GM12892 (cell line): ENCODE measurements at places on chromosomes 12 and 14.

- DNase-seq: no peak
These were observed 17.0 kb downstream of the PPP1R1A start for GRCh38 chr12:54571193-54572188.

- DNase-seq: no peak
These were observed 103.1 kb downstream of the UNC79 start for GRCh38 chr14:93533842-93534241.

GRCh38 chr12:49971141-49971540 is 1.6 kb upstream of the AQP6 start:
- no peak for DNase-seq

DNA sequence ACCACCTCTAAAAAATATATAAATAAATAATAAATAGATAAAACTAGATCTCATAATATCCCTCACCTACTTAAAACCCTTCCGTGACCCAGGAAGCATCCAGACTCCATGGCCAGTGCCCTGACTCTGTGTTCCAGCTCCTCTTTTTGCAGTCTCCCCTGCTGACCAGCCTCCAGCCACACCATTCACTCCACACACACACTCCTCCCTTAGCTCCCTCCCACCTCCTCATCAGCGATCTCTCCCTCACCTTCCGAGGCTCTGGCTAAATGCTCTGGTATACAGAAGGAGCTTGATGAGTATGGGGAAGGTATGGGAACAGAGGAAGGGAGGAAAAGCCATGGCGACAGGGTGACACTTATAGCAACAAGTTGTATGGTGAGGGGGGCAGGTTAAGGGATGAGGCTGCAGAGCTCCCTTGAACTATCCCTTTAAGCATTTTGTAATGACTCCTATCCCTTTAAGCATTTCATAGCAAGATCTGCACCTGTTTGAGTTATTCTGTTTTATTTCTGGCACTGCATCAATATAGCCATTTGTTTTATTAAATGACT is 26.1 kb upstream of the EIF4B start:
- DNase-seq: no peak

DNA sequence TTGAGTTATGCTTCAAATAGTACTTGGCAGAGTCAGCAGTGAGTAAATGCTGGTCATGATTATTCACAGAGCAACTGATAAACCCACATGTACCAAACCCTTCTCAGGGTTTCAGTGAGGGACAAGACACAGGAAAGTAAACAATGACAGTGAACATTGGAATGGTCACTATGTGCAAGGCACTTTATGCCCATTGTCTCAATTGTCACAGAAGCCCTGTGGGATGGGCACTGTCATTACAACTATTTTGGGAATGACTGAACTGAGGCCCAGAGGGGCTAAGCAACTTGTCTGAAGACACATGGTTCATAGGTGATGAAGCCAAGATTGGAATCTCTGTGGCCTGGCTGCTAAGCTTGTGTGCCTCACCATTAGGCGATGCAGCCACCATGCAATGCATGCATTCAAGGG is 238.5 kb downstream of the RBM19 start:
- DNase-seq: no peak

DNA sequence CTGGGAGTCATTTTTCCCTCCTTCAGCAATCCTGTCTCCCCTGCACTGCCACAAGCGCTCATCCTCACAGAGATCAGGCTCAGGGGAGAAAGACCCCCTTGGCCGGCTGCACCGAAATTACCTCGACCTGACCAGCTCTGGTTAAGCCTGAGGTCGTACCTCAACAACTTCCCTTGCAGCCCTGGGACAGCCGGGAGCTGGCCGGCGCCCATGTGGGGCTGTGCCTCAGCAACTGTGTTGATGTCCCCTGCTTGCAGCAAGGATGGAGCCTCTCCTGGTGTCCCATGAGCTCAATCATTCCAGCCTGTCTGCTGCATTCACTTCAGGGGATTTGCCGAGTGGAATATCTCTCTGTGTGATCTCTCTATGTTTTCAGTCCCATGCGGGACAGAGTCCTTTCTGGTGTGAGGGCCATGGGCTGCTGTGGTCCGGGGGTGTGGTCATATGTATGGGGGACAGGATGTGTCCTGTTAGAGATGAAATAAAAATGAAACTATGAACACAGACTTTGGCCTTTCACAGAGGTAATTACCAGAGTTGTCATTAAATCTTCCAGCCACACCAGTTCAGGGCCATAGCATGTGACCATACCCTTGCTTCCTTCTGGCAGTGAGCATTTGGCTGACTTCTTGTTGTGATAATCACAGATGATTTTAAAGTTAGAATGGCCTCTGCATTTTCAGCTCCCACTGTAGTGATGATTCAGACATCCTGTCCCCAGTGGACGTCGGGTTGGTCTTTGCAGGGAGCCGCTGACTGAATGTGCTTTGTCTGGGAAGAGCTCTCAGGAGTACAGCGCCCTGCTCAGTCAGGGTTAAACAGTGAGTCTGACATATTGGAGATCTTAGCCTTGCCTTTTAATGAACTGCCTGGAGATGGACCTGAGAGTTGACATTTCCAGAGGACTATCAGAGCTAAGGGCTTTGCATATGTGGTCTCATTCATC is 405.9 kb downstream of the AACS start:
- DNase-seq: no peak

DNA sequence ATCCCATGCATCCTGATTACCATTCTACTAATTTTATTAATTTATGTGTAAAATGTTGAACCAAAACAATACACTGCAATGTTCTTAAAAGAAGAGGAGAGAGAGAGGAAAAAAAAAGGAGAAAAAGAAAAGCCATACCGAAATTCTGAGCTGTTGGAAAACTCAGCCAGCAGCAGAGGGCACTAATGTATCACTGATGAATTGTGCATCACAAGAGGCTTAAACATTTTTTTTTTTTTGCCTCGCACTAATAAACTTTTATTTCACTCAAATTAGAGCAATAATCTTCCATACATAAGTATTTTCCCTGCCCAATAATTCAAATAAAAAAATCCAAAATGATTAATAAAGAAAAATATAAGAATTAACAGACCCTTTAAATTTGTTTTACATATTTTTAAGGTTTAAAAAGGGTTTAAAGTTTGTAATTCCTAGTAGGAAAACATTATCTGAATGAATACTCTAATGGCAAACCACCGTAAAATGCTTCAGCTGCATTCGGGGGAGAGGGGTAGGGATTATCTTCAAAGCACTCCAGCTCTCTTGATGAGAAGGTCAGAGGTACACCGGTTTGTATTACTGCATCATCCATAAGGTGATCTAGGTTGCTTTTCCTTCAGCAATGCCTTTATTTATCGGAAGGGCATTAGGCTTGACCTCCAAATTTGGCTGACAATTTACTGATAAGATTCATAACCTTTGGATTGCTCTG is 41.9 kb downstream of the ATP23 start:
- no peak for DNase-seq

- DNase-seq: peak; percentile 13
These were observed 114.5 kb downstream of the RAD51B start for GRCh38 chr14:67934087-67934486.

DNA sequence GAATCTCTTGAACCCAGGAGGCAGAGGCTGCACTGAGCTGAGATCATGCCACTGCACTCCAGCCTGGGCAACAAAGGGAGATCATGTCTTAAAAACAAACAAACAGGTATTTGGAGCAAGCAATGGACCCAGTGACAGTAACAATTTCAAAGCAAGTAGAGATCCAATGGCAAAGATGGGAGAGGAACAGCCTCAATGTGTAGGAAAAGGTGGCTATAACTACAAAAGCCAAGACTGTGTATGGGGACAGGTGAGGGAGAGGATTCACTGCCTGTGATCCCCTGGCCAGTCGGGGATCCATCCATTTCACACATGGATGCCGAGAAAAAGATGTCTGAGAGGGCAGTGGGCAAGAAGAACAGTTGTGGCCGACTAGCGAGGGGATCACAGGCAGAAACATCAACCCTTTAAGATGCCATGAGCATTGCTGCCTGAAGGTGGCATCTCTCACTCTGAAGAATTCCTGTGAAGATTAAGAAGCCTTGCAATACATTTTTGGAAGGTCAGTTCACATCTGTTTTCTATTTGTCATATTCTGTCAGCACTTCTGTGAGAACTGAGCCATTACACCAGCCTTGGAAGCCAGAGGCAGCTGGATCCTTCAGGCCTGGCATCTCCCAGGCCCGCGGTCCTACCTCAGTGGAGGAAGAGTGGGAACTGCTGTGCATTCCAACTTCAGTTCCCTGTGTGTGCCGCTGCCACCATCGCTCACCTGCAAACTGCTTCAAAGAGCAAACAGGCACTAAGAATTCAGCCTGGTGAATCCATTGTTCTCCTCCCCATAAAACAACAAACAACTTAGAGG is 54.5 kb upstream of the FRS2 start:
- no peak for DNase-seq

DNA sequence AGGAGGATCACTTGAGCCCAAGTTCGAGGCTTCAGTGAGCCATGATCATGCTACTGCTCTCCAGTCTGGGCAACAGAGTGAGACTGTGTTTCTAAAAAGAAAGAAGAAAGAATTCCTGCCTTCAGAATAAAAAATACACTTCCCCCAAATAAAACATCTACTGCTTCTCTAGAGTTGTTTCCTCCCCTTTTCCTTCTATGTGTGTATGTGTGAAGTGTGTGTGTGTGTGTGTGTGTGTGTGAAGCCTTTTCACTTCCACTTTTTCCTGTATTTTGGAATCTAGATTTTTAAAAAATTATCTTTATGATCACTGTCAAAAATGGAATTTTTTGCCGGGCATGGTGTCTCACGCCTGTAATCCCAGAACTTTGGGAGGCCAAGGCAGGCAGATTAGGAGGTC is 12.6 kb upstream of the SNX6 start:
- DNase-seq: no peak

GRCh38 chr14:35509846-35510245 is 24.1 kb upstream of the INSM2 start:
- no peak for DNase-seq

GRCh38 chr12:104546575-104546974 is 89.8 kb downstream of the CHST11 start:
- DNase-seq: no peak

DNA sequence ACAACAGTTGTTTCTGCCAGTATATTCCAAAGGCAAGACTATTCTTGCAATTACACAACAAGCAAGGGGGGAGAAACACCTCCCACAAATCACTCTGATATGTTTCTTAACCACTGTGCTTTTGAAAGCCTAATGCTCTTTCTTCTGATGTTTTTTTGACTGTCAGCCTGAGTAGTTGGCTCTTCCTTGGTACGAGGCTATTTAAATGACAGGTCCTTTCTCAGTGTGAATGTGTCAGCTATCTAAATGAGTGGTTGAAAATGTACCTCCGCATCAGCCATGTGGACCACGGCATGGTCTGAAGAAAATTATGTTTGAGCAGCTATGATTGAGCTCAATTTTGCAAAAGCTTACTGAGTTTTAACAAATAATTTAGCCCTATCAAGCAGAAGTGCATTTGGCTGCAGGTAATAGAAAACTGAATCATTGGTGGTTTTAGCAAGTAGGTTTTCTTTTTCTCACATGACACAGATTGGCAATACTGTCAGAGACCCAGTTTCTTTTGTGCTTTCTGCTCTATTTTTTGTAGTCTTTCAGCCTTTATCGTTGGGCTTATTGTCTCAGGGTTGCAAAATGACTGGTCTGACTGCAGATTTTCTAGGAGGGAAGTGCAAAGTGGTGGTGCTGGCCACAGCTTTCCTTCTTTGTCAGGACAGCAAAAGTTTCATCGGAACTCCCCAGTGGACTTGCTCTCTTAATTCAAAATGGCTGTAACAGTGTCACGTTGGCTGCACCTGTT is 162.8 kb downstream of the RGS6 start:
- DNase-seq: no peak

DNA sequence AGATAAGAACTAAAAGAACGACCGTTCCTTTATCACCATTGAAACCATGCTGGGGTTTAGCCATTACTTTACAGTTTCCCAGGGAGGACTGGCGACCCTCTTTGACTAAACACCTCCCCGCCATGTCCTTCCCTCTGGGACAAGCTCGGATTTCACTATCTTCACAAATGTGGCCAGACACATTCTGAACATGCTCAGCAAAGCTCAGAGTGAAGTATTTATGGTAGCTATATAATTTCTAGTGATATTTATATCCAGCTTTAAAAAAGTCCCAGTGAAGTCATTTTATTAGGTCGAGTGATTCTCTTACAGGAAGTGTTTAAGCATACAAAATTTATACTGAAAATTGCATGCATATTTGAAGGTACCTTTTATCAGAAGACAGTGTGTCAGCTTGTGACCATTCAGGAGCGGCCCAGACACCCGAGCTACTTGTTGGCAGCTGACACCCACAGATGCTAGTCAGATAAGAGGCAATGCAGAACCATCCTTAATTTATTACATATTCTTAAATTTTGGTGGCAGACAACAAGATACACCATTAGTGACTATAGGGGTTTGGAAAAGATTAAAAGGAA is 36.8 kb downstream of the NIN start:
- DNase-seq: no peak

GRCh38 chr14:89884761-89885160 is 69.8 kb downstream of the EFCAB11 start:
- DNase-seq: no peak

GRCh38 chr12:112862636-112863290 is 44.0 kb upstream of the OAS1 start:
- no peak for DNase-seq

DNA sequence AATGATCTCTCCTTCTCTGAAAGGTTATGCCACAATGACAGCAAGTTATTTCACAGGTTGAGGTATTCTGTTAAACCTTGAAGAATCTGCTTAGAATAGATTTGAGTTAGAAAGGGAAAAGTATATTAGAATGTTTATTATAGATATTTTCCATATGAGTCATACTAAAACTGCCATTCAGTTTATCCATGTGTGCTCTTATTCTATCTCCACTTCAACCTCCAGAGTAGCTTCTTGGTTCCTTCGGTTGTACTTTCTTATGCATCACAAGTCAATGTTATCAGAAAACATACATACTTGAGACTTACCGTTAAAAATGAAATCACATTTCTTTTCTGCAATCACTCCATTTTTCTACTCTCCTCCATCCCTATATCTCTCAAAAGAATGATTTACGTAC is 197.7 kb downstream of the BCAT1 start:
- DNase-seq: no peak

- no peak for DNase-seq
These were observed 315.1 kb downstream of the SOX5 start for GRCh38 chr12:23634344-23634743.

- no peak for DNase-seq
These were observed 32.3 kb downstream of the KCNK13 start for GRCh38 chr14:90093942-90094595.

GRCh38 chr14:102318781-102319276 is 717 bp upstream of the ZNF839 start:
- no peak for DNase-seq

DNA sequence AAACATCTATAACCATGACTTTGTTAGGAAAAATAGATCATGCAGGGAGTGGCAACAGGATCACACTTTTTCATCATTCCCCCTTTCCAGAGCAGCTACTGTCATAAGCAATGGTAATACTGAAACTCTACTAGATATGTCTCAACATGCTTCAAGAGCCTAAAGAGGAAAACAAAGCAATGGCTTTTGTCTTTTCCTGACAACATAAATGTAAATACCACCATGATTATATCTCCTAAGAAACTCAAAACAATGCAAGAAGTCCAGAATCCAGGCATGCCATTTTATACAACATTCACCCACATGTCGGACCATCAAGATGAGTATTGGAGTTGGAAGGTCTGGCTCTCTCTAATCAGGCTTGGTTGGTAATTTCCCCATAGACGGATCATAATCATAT is 78.7 kb downstream of the KIF21A start:
- no peak for DNase-seq
